ENCODE measurements at places on chromosomes 7 and 10.

GRCh38 chr7:153641199-153641598 is 411.0 kb upstream of the DPP6 start:
- DNase-seq: no peak

DNA sequence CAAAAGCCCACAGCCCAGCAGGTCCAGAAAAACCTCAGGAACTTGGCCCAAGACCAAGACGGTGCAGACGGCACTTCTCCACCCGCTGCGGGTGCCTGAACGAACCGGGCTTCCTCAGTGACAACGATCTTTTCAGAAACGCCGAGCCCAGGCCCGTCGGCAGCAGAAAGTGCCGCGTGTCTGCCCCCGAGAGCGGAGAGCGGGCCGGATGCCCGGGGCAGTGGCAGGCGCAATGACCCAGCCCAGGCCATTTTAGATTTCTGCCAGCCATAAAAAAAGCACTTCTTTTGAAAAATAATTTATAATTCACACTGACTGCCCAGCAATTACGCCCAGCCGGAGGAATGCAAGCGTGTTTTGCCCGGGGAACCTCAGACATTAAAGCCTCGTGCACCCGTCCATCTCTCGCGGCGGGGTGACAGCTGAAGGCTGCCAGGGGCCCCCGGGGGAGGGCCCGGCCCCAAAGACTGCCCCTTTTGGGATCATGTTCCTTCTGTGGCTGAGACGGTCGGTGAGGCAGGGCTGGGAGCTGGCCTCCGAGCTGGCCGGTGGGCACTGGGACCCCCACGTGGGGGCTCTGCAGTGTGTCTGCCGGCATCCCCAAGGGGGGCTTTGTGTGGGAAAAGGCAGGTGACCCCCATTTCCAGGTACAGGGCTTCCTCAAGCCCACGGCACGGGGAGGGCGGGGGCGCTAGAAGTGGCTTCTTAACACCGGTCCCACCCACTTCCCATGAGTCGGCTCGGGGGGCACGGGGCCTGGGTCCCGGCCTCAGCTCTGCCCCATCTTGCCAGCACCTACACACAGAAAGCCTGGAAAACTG is 71.3 kb upstream of the PDGFA start:
- DNase-seq: no peak

DNA sequence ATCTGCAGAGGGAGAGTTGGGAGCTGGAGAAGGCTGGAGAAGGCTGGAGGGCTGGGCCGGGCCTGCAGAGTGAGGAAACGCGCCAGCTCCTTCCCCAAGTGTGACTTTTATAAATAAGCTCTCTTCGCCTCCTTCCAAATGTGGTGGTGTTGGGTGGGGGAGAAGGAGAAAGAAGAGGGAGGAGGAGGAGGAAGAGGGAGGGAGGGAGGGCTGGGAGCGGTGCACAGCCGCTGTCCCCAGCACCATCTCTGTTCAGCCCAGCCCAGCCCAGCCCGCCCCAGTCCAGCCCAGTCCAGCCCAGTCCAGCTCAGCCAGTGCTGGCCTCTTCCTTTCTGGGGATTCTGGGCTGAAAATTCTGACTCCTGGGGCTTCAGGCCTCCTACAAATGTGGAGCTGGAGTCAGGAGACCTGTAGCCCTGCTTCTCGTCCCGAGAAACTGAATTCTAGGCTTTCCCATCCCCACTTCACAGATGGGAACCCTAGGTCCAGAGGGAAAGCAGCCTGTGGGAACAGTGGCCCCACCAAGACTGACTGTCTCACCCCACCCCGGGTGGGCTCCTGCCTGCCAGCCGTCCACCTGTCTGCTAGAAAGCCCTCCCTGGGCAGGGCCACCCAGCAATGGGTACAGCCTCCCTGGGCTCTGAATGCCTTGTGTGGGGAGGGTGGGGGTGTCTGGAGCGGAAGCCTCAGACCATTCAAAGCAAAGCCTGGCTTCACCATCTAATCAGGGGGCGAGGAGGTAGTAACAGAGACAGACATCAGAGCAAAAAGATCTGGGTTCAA is 2.3 kb downstream of the STX1A start:
- DNase-seq: no peak

DNA sequence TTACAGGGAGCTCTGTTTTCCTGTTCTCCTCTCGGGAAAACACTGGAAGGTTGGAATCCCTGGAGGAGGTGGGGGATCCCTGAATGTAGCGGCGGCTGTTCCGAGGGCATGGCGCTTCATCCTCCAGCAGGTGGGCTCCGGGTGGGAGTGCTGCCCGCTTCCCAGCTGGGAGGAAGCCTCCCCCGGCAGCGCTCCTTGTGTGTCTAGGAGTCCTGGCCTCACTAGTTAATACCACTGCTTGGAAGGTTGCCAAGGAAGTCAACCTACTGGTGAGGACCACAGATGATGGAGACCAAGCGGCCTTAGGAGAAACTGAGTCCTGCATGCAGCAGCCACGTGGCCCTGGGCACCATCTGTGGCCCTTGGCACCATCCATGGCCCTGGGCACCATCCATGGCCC is 151.9 kb upstream of the PFKP start:
- no peak for DNase-seq

DNA sequence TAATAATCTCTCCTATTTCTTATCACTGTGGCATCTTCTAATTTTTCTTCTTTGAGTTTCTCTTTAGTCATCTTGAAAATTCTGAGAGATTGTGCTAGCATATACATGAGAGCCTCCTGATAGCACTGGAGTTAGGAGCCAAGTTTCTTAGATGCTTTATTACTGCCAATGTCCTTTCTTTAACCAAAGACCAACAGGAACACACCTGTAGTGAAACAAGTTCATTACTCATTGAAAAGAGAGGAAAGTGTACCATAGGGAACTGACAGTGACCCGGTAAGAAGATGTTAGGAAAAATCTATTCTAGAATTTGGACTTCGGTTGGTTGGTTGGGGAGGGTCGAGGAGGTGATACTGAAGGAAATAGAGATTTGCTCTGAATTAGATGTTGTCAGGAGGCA is 27.1 kb upstream of the CD36 start:
- DNase-seq: peak; percentile 81

- no peak for DNase-seq
Observed at GRCh38 chr10:83943049-83943448, 196.3 kb upstream of the GHITM start.

- DNase-seq: no peak
Observed at GRCh38 chr7:78164459-78164858, 365.9 kb downstream of the PHTF2 start.

GRCh38 chr7:107501593-107501992 is 31.7 kb downstream of the GPR22 start:
- peak; percentile 15 for DNase-seq
